T-helper 17 cell (primary cell): ENCODE measurements at places on chromosomes 1 and 21. TPM values are rescaled to one million over a fixed set of nuclear protein-coding genes. Genes with fewer than 3 reads are reported as not detected.

The LCE2B gene
- not detected for total RNA-seq

The LAX1 gene
- 23.9 TPM for total RNA-seq

The TEDDM1 gene
- total RNA-seq = not detected

The AGPAT3 gene
- 67.3 TPM for total RNA-seq

The PRAMEF9 gene
- not detected for total RNA-seq

The WDR64 gene
- 0.35 TPM for total RNA-seq

The BATF3 gene
- 0.20 TPM for total RNA-seq

The AVPR1B gene
- total RNA-seq = not detected

The PRKAA2 gene
- not detected for total RNA-seq

The ANXA9 gene
- 0.15 TPM for total RNA-seq

The DDAH1 gene
- total RNA-seq = not detected

The RNASEL gene
- 7.4 TPM for total RNA-seq

The C1orf56 gene
- total RNA-seq = 0.52 TPM

The C2CD2 gene
- total RNA-seq = 3.7 TPM

The HSF2BP gene
- 0.37 TPM for total RNA-seq

The FCGR3A gene
- 0.31 TPM for total RNA-seq

The C4BPA gene
- not detected for total RNA-seq

The LEFTY1 gene
- 0.68 TPM for total RNA-seq

The ERICH3 gene
- total RNA-seq = not detected

The RGSL1 gene
- total RNA-seq = not detected

The LEFTY2 gene
- total RNA-seq = not detected

The EFNA3 gene
- 0.29 TPM for total RNA-seq

The KRTAP19-1 gene
- not detected for total RNA-seq

The PTPRC gene
- total RNA-seq = 697 TPM

The KCNJ15 gene
- total RNA-seq = not detected

The CORT gene
- total RNA-seq = 0.42 TPM

The WLS gene
- total RNA-seq = not detected

The TNFRSF1B gene
- total RNA-seq = 132 TPM

The TEX38 gene
- not detected for total RNA-seq
